ENCODE measurements at places on chromosomes 12 and 14.

GRCh38 chr14:90599339-90599738, 202.5 kb downstream of the CALM1 start:
- no peak for DNase-seq

GRCh38 chr12:57216921-57217879, 606 bp downstream of the NXPH4 start:
- no peak for DNase-seq

DNA sequence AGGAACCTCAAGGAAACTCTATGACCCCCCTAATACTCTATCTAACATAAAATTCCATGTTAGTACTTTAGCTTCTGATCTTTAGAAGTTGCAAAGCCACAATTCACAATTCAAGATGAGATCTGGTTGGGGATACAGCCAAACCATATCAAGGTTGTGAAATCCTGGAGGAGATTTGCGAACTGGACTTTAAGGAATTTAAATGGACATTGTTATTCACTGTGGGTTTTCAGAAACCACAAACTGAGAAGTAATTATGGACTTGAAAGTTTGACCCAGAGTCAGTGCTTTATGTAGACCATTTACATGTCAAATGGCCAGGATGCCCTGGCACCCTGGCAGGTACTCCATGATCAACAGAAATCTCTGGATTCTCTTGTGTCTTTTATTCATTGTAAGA, 14.2 kb upstream of the CDKL1 start:
- DNase-seq = no peak

GRCh38 chr12:66320996-66321395, 18.7 kb downstream of the HELB start:
- no peak for DNase-seq

DNA sequence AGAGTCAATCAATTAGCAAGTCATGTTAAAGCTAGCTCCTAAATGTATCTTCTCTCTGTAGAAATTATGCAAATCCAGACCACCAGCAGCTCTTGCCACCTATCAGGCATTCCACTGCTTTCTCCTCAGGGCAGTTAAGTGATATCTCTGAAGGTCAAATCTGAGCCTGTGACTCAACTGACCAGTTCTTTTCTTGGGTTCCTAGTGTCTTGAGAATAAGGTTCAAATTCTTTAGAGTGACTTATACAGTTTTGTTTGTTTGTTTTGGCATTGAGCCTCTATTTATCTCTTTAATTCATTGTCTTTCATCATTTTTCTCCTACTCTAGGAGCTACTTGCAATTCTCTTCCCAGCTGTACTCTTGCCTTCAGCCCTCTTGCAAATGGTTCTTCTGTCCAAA, 2.5 kb upstream of the LRIG3 start:
- DNase-seq = no peak

GRCh38 chr12:82973592-82973991, 286.9 kb downstream of the TMTC2 start:
- DNase-seq = no peak

- no peak for DNase-seq
Measured at GRCh38 chr14:69910871-69911270, 31.7 kb downstream of the SMOC1 start.

DNA sequence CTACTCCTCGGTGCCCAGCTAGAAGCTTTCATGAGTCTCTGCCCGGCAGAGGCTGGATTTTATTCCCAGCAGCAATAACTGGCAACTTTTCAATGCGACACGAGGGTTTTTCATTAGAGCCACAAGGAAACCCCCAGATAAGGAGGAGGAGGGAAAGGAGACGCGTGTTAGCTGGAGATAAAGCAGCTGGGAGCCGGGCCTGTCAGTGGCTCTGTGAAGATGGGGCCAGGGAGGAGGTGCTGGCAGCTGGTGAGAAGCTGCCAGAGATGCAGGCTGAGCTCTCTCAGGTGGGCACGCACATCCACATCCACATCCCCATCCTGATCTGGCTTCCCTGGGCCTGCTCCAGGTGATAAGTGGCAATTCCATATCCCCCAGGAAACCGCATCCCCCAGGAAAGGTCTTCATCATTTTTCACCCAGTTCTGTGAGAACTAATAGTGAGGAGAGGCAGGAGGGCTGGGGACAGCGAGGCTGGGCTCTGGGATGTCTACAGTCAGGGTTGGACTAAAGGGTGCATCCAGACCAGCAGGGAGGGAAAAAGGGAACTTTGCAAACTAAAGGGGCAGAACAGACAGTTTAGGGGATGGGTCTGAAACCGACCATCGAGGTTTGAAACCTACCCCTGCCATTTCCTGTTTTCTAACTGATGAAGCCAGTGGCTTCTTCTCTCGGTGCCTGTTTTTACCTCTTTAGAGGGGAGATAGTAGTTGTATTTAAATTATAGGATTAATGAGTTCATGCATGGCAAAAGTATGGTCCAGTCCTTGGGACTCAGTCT, 413.2 kb downstream of the DPF3 start:
- no peak for DNase-seq

DNA sequence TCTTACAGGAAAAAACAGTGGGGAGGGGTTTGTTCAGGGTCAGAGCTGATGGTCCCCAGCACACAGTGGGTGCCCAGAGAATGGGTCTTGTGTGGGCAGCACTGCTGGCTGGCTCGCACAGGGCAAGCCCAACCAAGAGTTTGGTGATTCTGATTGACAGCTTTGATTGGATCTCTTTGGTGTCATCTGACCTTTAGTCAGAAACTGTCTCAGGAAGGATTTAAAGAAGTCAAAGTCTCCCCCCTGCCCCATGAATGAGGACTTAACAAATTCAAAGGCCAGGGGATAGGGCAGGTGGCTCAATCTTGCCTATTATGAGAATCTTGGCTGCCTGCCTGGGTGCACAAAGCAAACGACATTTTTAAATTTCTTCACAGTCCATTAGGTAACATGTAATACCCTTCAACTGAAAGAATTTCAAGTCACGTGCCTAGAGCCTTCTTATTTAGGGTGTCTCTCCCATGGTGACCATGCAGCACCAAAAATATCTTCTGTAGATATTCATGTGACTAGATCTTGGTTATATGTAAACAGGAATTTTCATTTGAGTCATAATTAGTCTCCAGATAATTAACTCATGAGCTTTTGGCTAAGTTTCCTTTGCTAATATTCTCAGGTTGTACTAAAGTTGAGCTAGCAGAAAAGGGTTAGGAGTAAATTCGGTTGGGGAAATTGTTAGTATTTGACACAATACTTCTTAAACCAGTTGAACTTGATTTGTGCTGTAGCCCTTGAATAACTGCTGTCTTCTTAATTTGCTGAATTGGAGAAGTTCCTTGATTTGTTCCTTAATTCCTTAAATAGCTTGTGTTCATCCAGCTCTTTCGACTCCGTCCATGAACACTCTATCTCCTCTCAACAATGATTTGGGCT, 54.5 kb upstream of the HECTD1 start:
- DNase-seq = no peak

- no peak for DNase-seq
Measured at GRCh38 chr12:117072736-117073490, 26.3 kb downstream of the TESC start.

DNA sequence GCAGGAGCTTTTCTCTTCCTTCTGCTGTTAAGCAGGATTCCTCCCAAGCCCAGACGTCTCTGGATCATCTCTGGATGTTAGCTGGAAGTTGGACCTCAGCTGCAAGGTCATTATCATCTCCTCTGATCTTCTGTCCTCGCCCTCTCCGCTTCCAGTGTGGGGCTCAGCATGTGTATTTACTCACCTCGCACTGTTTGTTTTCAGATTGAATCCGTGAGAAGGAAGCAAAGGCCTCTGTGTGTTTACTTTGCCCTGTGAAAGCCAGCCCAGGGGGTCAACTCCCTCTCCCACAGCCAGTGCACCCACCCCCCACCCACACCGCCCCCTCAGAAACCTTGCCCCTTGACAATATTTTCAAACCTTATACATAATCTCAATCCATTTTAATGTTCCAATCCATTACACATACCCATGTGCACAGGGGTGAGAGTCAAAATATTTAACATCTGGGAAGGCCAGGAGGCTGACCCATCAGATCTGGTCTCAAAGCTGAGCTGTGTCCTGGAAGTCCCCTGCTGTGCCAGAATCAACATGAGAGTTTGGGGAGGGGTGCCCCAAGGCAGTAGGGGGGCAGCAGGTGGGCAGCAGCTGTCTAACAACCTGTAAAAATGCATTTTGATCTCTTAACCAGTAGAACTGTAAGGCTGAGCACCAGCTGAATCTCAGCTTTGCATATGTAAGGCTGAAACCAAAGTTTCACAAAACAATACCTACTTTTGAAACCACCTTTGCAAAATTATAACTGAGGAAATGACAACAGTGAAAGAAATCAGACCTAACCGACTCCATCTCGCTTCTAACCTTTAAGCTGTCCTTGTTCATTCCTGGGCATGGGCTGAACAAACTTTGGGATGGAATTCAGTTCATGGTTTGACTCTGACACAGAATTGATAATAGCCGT, 157.9 kb downstream of the ZNF664 start:
- no peak for DNase-seq

All from stimulated activated CD4-positive, alpha-beta T cell treated with anti-CD3 and anti-CD28 coated beads, Interleukin-12 subunit alpha, Interleukin-12 subunit beta, amount 100 ng/mL, for 48 hours (primary cell).